Activated CD4-positive, alpha-beta T cell treated with anti-CD3 and anti-CD28 coated beads, Interleukin-2, Interleukin-4, amounts not matched to agents 100 ng/mL and 50 ng/mL, durations not matched to agents 16 hours and 8 hours (primary cell): ENCODE measurements at places on chromosomes 13 and 19.

- DNase-seq, result no peak
These were observed 6.8 kb upstream of the ZNF283 start for GRCh38 chr19:43820098-43820883.

- DNase-seq, result no peak
These were observed 188.8 kb downstream of the TSHZ3 start for GRCh38 chr19:31160336-31160926.

DNA sequence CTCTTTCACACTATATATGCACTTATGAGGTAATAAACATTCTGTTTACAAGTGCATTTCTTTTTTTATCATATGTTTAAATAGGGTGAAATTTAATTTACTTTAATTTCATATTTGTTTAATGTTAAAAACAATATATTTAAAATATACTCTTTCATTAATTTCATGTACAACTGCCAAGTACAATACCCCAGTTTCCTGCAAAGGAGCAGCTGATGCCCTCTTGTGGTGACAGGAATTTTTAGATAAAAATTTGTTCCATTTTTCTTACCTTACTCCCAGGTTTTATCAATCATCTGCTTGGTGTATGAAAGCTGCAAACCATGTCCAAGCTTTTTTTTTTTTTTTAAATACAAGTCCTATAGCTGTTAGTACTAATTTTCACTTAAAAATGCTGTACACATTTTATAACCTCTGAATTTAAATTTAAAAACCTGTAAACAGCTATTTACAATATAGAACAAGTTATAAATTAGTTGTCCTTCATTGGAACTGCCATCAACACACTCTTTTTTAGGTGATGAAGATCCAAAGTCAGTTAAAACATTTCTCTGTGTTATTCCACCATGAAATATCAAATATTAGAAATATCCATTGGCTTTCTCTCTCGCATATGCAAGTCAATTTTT is 4.9 kb downstream of the PCDH20 start:
- DNase-seq, result peak; percentile 2

GRCh38 chr19:41811036-41811435 is 14.6 kb downstream of the CEACAM3 start:
- no peak for DNase-seq

- no peak for DNase-seq
These were observed 76.6 kb downstream of the AKAP11 start for GRCh38 chr13:42348576-42348975.

DNA sequence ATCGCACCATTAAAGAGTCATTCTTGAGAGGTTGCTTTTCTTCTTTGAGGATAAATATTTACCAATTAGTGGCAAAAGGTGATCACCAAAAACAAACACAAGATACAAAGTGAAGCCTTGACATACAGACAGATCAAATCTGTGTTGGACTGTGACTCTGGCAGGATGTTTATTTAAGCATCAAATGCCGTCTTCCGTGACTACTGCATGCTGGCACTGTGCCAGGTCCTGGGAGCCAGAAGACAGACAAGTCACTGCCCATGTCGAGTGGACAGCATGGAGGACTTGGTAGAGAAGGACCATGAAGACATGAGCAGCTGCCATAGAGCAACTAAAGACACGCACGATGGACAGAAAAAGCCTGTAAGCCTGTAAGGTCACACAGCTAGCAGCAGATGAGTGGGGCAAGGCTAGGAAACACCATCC is 92.8 kb upstream of the FARP1 start:
- no peak for DNase-seq

GRCh38 chr19:16893686-16893989 is 4.8 kb downstream of the F2RL3 start:
- no peak for DNase-seq

DNA sequence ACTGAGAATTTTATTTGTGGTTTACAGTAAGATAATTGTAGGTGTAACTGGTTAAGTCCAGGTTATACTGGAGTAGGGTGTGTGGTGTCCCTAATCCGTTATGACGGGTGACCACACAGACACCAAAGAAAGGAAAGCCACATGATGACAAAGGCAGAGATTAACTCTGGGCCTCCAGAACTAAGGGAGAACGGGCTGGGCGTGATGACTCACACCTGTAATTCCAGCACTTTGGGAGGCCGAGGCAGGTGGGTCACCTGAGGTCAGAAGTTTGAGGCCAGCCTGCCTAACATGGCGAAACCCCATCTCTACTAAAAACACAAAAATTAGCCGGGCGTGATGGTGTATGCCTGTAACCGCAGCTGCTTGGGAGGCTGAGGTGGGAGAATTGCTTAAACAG is 10.2 kb upstream of the FUT2 start:
- no peak for DNase-seq

- DNase-seq, result peak; percentile 28
These were observed 9.5 kb upstream of the URAD start for GRCh38 chr13:27997904-27998522.

DNA sequence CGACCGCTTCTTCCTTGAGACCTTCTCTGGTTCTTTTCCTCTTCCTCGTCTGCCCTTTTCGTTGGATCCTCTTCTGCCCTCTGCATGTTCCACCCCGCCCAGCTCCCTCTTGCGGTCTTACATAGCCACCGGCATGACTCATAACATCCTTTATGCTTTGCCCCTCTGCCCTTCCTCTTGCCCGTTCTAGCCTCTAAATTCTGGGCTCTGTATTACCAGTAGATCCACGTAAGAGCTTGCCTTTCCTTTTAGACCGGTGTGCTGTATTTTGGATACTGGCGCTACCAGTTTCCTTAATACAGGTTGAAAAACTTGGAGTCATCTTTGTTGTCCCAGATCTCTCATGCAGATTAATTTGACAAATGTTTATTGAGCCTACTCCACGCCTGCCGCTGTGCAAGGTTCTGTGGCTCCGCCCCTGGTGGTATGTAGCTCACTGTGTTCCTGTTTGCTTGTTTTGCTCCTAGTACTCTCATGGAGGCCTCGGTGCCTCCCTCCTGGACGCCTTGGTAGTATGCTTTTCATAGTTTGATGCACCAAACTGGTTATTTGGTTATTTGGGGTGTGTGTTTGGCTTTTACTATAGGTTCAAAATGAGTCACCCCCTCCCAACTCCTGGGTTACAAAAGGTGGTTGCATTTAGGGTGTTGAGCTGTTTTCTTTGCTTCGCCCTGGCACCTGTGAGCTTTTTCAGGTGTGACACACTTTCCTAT is 1.7 kb downstream of the GTF3A start:
- peak; percentile 87 for DNase-seq

DNA sequence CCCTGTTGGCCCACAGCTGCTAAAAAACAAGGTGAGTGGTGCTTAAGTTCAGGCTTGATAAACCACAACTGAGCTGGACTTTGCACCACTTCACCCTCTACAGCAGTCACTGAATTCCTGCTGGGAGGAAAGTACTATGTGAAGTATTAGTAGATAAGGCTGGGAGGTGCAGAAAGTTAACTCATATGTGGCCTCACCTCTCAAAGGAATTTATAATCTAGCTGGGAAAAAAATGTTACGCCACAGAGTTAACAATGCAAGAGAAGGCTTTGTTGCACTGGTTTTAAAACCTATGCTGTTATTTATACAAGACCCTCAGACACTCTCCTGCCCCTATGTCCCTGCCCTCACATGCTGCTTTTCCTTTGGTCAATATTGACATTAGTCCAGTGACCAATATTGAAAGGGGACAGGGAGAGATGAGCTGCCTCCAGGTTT is 60.9 kb downstream of the LIG4 start:
- no peak for DNase-seq

- no peak for DNase-seq
These were observed 109.1 kb downstream of the PCDH9 start for GRCh38 chr13:67120872-67121531.

GRCh38 chr13:76012091-76012721 is 376.1 kb downstream of the LMO7 start:
- DNase-seq, result no peak

DNA sequence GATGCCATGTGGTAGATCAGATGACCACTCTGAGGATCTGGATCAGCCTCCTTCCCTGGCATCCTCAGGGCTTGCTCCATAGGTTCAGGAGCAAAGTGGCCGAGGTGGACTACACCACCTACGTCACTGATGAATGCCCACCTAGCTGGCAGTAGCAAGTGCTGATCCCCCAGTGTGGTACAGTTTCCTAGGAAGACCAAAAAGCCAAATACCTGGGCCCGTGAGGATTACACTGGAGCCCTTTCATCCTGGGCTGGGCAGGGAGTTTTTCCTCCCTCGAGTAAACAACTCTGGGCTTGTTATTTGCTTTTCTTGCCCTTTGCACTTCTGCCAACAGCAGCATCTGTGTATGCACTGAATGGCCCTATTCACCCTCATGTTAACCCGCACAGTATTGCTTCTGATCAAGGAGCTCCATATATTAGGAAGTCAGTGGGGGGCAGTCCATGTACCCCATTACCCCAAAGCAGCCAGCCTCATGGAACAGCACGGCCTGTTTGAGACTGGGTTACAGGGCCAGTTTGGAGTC is 3.3 kb upstream of the MYADM start:
- DNase-seq, result no peak

GRCh38 chr19:29610574-29611271 is 4.6 kb downstream of the POP4 start:
- peak; percentile 88 for DNase-seq

DNA sequence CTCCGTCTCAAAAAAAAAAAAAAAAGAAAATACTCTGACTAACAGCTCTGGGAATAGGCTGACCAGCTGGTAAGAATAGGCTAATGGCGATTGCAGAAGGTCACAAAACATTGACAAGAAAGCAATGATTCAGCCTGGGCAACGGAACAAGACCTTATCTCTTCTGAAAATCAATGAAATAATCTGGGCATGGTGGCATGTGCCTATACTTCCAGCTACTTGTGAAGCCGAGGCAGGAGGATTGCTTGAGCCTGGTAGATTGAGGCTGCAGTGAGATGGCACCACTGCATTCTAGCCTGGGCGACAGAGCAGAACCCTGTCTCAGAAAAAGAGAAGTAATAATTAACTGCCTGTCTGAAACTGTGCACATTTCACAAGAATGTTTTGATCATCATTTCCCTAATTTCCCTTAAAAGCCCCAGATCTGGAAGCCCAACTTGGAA is 18.8 kb upstream of the MTRF1 start:
- DNase-seq, result no peak

DNA sequence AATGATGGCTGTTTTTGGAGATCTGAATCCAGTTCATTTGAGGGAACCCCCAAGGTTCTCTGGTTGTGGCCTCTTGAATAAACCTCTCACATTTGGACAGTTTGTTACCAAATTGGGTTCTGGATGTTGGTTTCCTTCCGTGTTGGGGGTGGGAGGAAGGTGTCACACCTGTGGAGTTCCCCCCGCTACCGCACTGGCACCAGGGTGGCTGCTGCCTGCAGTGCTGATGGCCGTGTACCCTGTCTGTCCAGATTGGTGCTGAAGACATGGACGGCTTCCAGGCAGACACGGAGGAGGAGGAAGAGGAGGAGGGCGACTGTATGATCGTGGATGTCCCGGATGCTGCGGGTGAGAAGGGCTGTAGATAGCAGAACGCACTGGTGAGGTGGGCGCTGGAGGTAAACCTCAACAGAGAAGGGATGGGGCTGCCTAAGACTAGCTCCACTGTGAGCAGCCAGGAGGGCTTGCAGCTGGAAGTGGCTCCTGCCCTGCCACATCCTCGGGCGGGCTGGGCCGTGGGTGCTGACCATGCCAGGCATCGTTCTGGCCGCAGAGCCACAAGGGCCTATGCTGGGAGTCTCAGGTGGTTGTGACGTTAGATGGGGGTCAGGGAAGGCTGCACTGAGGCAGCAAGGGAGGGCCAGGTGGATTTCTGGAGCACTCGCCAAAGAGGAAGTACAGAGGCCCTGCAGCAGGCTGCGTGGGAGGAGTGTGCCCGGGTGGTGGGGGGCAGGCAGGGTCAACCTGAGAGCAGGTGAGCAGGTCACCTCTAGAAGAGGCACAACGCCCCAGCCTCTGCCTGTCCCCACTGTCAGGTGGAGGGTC is 15.4 kb downstream of the UBXN6 start:
- no peak for DNase-seq

- no peak for DNase-seq
These were observed 905.5 kb upstream of the PCDH20 start for GRCh38 chr13:62321139-62321538.

DNA sequence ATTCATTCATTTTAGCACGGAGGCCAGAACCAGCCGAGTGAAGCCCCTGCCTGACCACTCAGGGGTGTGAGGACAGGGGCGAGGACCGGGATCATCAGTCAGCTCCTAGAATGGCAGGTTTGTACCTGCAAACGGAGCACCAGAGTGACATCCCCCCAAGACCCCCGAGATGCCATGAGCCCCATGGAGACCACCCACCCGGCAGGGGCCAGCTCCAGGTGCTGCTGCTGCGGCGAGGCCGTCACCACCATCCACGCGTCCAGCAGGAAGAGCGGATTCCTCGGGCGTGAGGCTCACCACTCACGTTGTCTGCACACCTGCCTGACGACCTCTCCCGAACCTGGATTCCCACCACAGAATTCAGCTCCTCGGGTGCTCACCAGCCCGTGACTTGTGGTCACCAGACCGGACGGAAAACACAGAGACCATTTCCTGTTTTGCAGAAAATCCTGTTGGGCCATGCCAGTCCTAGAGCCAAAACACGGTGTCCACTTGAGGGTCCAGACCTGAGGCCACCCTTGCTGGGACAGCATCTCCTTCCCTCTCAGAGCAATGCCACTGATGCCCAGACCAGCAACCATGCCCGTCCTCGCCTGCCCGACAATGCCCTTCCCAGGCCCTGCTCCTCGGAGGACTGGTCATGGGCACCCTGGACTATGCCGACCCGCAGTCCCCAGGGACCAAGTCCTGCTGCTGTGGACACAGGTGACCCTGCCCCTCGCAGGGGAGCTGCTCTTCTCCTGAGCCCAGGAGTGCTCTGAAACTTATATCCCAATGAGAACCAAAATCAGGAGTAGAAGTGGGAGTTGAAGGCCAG is 74.2 kb downstream of the RASA3 start:
- DNase-seq, result no peak

GRCh38 chr19:54470991-54471782 is 1.9 kb downstream of the CDC42EP5 start:
- no peak for DNase-seq

- no peak for DNase-seq
These were observed 4.7 kb downstream of the ZNF296 start for GRCh38 chr19:45071545-45071938.

GRCh38 chr19:54792814-54793213 is 10.6 kb upstream of the KIR2DL4 start:
- peak; percentile 8 for DNase-seq

GRCh38 chr19:52662631-52663030 is 24.5 kb upstream of the ZNF83 start:
- DNase-seq, result no peak

DNA sequence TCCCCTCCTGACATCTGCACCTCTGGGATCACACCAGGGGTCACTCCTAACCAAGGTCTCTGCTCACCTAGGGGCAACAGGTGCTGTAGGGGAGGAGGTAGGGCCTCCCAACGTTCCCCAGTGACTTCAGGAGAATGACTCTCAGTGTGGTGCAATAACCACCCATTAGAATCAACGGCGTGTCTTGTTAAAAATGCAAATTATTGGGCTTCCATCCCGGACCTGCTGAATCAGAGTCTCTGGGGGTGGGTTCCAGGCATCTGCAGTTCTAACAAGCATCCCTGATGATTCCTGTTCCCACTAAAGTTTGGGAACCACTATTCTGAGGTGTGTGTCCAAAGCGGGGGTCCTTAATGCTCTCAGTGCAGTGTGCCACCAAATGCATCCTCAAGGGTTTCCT is 84.6 kb downstream of the CRYL1 start:
- no peak for DNase-seq

GRCh38 chr19:18468517-18468916 is 30.6 kb upstream of the ISYNA1 start:
- no peak for DNase-seq

- DNase-seq, result no peak
These were observed 42.5 kb downstream of the F2RL3 start for GRCh38 chr19:16931306-16931705.
